ENCODE measurements at places on chromosomes 6 and 20.

DNA sequence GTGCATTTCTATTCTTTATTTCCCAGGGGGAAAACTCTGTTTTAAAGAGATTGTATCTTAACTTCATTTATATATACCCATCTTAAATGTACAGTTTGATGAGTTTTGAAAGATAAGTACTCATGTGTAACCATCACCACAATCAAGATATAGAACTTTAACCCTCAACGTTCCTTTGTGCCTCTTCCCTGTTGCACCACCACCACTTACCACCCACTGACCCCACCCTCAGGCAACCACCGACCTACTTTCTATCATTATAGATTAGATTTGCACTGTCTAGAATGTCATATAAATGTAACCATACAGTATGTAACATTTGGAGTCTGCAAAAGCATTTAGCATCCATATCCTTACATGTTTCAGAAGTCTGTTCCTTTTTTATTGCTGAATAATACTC, 121.0 kb downstream of the RTN4IP1 start:
- DNase-seq, result no peak

DNA sequence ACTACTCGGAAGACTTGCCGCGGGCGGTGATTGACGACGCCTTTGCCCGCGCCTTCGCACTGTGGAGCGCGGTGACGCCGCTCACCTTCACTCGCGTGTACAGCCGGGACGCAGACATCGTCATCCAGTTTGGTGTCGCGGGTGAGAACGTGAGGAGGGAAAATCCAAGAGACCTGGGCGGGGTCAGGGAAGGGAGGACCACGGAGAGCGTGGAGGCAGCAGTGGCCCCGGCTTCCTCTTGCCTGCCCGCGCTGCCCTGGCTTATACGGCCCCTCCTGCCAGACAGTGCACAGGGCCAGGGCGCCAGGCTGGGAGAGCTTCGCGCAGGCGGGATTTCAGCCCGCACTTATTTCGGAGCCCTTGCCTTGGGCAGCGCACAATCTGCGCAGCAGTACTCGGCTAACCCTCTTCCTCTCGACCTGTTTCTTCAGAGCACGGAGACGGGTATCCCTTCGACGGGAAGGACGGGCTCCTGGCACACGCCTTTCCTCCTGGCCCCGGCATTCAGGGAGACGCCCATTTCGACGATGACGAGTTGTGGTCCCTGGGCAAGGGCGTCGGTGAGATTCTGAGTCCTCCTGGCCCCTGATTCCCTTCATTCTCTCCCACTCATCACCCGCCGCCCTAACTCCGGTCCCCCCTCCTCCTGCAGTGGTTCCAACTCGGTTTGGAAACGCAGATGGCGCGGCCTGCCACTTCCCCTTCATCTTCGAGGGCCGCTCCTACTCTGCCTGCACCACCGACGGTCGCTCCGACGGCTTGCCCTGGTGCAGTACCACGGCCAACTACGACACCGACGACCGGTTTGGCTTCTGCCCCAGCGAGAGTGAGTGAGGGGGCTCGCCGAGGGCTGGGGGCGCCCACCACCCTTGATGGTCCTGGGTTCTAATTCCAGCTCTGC, 2.0 kb downstream of the MMP9 start:
- DNase-seq, result no peak

- no peak for DNase-seq
Observed at GRCh38 chr6:16903470-16903869, 142.2 kb upstream of the ATXN1 start.

DNA sequence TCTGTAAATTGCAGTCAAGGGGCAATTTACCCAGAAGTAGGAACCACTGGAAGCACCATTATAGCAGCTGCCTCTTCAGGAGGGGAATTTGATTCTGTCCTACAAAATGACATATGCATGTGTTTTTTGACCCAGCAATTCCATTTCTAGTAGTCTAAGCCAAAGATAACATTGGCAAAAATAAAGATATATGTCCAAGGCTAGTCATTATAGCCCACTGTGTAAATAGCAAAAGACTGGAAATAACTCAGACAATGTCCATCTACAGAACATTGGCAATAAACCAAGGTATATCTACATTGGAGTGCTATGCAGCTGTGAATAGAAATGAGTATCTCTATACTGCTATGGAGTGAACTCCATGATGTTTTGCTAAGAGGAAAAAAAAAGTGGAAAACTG, 12.5 kb upstream of the PANK2 start:
- DNase-seq, result no peak

GRCh38 chr6:140653972-140654371, 1279.5 kb upstream of the CITED2 start:
- no peak for DNase-seq

GRCh38 chr6:10402648-10403311, 12.1 kb downstream of the TFAP2A start:
- no peak for DNase-seq

DNA sequence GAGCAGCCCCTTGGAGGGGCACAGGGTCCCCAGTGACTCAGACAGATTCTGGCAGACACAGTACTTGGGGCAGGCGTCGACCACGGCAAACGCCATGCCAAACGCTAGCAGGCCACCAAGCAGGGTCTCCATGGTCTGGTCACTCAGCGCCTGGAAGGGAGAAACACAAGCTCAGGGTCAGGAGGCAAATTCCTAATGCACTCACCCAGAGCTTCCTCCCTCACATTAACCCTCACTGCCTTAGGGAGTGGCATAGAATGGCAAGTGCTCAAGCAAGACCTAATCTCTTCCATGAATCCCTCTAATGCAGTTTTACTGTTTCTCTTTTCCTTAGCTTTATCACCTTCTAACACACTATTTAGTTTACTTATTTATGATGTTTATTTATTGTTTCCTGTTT, 154.2 kb downstream of the LRFN2 start:
- DNase-seq, result no peak

- DNase-seq, result no peak
Observed at GRCh38 chr20:25035921-25036320, 22.0 kb downstream of the ACSS1 start.

DNA sequence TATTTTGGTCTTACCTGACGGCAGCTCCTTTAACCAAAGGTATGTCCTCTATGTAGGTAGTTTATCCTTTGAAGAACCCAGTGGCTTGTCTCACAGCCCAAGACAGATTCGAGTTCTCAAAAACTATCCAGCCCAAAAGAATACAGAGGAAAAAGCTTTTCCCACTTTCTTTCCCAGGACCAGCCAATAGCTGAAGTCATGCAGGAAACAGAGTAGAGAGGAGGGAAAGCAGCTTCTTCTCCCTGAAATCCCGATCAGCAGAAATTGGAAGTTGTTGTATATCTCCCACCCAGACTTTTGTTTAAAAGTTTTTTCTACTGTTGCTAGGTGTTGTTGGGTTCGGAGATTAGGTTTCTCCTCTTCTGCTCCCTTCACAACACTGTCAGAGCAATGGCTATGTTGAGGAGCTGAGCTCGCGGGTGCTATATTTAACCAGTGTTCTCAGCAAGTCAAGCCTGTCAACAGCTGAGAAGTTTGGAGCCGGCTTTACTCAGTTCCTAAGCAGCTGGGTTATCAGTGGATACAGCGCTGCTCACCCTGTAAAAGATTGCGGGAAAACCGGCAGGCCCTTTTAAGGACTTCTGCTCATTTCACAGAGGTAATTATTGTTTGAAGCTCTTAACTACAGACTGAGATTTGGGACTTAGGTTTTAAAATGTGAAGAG, at the start of gene FILIP1:
Gene FILIP1, minus strand, starts transcription at position 401 of the 665 bp plus-strand sequence. CDS start 78,828 bp downstream, outside the sequence.
- DNase-seq, result no peak

DNA sequence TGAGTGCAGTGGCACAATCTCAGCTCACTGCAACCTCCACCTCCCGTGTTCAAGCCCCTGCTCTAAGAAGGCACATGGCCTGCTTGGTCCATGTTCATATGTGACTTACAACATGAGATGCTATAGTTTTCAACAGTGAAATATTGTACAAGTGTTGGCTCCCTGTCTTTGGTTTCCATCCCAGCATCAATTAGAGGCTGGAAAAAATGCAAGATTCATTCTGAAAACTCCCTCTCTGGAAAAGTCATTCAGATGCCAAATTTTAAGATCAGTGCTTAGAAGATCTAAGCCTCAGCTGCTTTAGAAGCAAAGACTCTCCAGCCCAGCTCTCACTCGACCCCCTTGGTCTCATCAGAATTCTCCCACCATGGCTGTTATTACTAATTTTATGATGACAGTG, 398.9 kb downstream of the KIF16B start:
- DNase-seq, result no peak

DNA sequence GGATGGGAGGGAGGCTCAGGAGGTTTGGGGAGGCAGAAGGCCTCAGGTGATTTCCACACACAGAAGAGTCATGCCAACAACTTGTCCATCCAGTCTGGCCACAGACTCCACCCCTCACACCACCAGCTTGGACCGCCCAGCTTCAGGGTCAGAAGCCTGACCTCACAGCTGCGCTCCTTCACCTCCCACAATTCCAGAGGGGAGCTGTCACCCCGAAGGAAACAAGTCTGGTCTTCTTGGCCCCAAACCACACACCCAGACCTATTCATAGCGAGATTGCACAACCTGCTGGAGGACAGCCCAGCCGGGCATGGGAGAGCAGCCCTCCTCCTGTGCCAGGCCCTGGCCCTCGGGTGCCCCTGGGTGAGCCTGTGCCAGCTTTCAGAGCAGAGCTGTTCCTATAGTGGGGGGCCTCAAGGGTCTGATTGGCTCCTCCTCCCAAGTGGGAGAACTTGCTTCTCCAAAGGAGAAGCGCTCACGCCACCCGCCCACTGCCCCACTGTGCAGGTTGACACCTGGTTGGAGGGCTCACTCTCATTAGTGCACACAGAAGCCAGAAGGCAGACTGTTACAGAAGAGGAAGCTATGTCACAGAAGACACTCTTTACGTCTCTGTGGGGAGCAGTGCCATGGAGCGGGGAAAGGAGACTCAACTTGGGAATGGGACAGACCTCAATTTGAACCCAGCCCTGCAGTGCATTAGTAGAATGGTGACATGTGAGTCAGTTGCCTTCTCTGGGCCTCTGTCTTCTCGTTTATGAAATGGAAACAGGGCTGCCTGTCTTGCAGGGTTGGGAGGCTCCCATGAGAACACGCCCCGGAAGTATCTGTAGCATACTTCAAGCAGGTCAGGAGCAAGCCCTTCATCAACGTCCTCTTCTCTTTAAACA, 128.8 kb downstream of the FOXO3 start:
- peak; percentile 24 for DNase-seq

DNA sequence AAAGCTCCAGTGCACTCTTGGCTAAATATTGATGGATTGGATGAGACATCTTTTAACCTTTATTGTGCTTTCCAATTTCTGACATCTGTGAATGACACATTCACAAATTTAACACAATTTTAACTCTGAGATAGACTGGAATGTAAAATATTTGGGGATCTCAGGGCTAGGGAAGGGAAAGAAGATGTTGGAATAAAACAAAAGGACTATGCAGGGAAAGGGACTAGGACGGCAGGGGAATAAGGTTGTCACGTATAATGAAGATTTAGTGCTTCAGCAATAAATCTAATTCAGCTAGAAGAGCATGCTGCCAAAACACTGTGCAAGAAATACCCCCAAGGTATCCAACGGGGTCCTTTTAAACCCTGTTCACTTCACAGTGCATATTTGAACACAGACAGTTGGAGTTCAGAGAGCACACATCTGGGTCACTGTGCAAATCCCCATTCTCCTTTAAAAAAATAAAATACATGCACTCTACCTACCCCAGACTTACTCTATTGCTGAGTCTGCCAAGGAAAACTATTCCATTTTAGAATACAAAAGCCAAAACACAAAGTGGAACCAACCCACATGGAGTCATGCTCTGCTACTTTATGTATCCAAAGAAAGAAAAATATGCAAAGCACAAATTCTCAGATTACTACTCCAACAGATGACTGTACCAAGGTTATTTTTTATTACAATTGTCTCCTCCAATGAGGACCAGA, 151.0 kb upstream of the RSPO3 start:
- no peak for DNase-seq

- DNase-seq, result no peak
Observed at GRCh38 chr6:114638341-114638740, 295.5 kb upstream of the HS3ST5 start.

- peak; percentile 46 for DNase-seq
Observed at GRCh38 chr6:11393713-11394627, 143.6 kb upstream of the TMEM170B start.

DNA sequence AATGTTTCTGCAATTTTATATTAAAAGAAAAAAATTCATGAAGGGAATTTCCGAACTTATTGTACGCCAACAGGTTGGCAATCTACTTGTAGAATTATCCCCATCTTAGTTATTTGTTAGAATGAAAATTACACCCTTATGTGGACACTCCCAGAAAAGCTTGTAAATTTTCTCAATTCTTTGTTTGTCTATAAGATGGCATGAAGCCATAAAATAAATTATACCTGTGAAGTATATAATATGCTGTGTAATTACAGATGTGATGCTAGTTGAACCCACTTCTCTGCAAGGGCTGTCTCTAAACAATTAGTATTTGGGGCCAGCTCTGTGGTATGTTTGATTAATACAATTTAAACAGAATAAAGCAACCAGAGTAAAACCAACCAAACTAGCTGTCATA, 52.1 kb upstream of the DSP start:
- DNase-seq, result no peak

DNA sequence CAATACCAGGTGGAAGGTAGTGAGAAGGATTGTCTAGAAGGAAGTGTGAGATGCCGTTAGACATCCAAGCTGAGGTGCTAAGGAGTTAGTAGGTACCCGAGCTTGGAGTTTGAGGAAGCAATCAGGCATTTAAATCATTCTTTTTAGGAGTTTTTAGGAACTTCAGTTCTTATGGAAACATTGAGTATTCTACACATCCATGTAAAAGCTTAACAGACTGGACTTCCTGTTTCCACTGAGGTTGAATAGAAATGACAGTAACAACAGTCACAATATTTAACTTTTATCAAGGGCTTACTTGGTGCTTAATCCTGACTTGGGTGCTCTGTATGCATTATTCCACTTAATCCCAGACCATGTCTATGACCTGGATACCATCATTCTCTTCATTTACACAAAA, 136.4 kb downstream of the UST start:
- DNase-seq, result no peak

GRCh38 chr6:8074213-8074612, 10.0 kb upstream of the BLOC1S5 start:
- no peak for DNase-seq

DNA sequence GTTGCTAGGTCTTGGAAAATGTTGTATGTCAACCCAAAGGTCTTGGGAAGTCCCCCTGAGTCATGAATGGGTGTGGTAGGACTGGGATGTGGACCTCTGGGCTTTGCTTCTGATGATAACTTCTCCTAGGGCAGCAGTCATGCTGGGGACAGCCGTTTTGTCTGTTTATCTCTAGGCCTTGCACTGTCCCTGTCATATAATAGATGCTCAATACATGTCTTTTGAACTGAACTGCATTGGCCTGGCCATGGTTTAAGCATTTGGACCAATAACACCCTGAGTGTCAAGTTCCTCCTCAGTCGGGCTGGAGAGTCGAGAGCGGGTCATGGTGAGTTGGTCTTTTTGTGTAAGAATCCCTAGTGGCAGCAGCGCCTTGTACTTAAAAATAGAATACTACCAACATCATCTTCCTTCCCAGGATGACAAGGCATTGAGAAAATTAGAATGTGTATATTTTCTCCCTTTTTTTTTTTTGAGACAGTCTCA, 43.1 kb downstream of the E2F3 start:
- DNase-seq, result no peak

DNA sequence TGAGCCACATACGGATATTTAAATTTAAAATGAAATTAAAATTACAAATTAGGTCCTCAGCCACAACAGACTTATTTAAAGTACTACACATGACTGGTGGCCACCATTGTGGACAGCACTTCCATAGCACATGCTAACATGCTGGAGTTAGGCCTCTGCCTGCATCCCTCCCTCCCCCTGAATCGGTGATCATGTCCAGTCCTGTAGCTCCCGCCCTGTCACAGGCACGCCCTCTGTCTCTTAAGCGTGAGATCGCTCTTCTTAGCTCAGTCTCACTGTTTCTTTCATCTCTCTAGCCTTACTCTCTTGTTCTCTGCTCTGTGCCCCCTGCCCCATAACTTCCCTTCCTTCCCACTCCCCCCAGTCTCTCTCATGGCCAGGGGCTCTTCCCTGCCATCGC, 28.9 kb downstream of the ELMO2 start:
- DNase-seq, result no peak

Data from T47D (cell line).